Stimulated activated CD4-positive, alpha-beta T cell treated with anti-CD3 and anti-CD28 coated beads, TNF-alpha, amount 100 ng/mL, for 48 hours (primary cell): ENCODE measurements at places on chromosomes 13 and 19.

DNA sequence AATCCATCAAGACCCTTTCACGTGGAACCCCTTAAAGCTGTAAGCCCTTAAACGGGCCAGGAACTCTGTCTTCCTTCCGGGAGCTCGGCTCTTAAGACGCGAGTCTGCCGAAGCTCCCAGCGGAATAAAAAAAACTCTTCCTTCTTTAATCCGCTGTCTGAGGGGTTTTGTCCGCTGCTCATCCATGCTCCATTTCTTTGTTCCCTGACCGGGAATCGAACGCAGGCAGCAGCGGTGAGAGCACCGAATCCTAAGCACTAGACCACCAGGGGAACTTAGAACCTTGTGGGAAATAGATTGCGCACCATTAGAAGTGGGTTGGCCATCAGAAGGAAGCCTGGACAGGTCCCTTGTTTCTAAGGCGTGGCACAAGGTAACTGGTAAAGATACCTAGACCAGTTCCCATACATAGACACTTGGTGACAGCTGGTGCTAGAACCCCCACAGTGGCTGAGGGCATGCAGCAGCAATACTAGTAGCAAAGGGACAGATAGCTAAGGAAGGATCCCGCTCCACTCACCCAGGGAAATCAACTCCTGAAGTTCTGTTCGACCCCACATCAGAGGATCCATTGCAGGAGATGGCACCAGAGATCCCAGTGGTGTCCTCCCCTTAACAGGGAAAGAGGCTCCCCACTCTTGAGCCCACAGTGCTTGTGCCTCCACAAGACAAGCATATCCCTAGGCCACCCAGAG, 1.5 kb upstream of the RGCC start:
- no peak for DNase-seq

DNA sequence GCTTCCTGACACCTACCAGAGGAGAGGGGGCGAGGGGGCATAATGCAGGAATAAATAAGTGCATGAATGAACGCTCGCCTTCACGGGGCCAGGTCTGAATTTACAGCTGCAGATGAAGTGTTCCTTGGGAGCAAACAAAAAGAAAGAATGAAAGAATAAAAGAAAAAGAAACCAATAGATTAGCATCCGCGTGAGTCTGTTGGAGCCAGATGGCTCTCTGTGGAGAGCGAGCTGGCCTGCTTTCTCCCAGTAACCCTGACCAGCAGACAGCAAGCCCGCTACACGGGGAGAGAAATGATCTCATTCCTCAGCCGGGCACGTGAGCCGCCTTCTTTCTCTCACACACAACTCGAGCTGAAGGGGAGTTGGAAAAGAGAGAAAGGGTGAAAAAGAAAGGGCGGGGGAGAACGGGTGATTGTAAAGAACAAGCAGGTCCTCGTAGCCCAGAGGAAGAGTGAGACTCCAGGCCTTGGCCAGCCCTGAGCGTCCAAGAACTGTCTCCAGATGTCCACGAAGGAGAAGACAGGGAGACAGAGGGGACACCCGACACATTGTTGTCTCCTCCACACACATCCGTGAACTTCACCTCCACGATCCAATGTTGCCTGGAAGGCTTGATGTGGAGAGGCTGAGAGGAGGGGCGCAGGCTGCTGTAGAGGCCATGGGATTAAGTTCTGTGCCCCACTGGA, 81.4 kb downstream of the RNASEH2B start:
- no peak for DNase-seq

DNA sequence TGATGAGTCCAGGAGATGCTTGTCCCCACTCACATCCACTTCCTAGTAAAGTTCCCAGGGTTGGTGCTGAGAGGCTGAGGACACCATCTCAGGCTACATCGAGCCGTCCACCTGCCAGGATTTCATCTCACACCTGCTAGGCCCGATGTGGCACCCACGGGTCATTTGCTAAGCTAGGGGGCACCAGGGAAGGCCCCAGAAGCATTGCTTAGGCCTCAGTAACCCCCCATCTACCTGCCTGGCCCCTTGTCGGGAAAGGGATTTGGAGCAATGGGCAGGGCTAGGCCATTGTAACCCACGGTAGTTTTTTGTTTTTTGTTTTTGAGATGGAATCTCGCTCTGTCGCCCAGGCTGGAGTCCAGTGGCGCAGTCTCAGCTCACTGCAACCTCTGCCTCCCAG, 51.8 kb downstream of the F2RL3 start:
- no peak for DNase-seq

GRCh38 chr13:66640231-66640630, 589.9 kb downstream of the PCDH9 start:
- DNase-seq = no peak
